ENCODE measurements at places on chromosomes 2 and 18.

DNA sequence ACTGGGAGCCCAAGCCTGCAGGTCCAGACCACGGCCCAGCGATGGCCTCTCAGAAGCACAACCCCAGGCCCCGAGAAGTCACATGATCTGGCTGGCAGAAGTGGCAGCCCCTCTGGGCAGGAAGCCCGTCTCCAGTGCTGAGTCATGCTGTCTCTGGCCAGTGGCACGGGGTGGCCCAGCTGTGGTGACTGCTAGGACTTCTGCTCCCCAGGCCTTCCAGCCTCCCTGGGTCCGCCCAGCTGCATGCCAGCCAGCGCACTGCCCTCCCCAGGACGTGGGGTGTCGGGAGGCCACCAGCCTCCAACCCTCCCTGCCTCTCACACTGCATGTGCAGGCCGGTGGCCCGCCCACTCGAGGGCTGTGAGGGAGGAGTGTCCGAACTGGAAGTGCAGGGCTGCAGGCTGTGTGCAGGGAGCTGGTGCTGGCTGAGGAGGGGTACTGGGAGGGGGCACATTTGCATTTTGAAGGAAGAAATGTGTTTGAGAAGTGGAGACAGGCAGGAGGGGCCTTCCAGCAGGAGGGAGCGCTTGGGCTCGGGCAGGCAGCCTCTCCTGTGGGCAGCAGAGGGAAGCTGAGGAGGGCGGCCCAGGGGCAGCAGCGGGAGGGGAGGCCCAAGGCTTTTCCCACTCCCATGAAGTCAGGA, 17.0 kb upstream of the HPCAL1 start:
- peak; percentile 65 for DNase-seq

- no peak for DNase-seq
Measured at GRCh38 chr18:13284330-13285027, 65.9 kb downstream of the LDLRAD4 start.

GRCh38 chr2:213261715-213262114, 22.5 kb upstream of the SPAG16 start:
- DNase-seq: no peak

DNA sequence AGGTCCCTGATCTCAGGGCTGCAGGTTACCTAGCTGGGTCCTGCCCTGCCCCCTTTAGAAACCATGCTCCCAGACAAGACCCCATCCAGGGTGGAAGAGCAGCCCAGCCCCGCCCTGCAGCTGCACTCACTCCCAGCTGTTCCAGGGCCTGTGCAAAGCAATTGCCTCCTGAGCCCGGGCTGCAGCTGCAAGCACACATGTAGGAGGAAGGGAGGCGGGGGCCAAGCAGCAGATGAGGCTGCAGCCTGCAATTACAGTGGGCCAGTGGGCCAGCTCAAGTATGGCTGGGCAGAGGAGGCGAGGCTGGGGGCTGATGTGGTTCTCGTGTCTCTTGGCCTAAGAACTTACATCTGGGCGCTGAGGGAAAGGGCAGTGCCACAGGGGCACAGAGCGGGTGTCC, 65.4 kb upstream of the TUBA3E start:
- DNase-seq: no peak

- DNase-seq: no peak
Measured at GRCh38 chr2:240638512-240639160, 13.4 kb downstream of the GPR35 start.

DNA sequence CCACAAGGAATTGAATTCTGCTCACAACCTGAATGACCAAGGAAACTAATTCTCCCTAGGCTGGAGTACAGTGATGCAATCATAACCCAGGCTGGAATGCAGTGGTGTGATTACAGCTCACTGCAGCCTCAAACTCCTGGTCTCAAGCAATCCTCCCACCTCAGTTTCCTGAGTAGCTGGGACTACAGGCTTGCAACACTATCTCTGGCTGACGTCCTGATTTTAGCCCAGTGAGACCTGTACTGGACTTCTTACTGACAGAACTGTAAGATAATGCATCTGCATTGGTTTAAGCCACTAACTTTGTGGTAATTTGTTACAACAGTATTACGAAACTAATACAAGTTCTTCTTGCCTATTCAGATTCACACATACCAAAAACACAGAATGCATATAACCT, 9.5 kb upstream of the KDSR start:
- no peak for DNase-seq

DNA sequence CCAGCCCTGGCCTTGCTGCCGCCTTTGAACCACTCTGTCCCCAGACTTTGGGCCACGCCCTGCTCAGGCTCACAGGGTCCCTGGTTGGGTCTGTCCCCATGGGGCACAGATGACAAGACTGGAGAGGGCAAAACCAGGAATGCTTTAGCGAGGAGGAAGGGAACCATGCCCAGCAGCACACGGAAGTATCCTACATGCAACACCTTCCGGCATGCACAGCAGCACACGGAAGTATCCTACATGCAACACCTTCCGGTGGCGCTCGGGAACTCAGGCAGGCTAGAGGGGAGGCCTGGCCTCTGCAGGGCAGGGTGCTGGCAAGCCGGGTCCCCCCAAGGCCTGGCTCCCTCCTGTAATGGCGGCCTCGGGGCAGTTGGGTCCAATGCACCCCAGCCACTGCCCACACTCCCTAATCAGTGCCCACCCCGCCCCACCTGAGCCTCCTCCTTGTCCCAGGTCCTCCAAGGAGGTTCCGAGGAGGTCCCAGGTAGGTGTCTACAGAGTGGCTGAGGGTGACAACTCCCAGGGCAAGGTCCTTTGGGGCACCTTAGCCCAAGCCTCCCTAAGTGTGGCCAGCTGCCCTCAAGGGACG, 33.6 kb upstream of the SNED1 start:
- no peak for DNase-seq

- DNase-seq: no peak
Measured at GRCh38 chr2:161384864-161385263, 31.2 kb upstream of the TBR1 start.

- DNase-seq: no peak
Measured at GRCh38 chr2:144583741-144584453, 64.0 kb upstream of the ZEB2 start.

DNA sequence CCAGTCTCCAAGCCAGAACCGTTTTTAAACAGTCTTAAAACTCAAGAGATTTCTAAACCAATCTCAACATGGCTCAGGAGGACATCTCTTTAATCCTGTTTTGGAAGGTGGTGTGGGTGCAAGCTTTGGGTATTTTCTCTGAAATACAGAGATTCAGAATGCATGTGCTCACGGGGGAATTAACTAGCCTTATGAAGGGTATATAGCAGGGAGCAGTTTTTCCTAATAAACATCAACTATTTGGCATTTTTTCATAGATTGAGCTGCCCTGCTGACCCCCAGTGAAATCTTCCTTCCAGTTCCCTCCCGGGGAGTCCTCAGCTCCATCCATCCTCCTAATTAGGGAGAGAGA, 122.6 kb downstream of the SMAD7 start:
- DNase-seq: no peak

DNA sequence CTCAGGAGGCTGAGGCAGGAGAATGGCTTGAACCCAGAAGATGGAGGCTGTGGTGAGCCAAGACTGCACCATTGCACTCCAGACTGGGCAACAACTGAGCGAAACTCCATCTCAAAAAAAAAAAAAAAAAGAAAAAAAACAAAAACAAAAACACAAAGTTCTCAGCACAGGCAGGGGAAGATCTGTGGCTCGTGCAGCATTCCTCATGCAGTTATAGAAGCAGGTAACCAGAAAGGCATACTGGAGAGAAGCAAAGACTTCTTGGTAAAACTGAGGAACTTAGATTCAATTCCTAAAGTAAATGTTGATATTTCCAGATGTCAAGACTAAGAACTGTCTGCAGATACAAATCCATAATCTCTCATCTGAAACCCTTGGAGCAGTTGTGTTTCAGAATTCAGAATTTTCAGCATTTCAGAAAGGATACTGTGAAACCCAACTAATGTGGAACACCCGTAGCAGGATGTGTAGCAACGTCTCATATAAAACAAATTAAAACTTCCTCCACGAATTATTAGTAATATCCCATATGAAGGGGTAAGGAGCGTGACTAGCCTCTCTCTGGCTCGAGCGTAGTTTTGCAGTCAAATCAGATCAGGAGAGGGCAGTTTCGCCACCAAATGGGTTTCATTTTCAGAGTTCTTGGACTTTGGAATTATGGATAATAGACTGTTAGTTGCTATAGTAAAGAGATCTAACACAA, 13.2 kb upstream of the SLC25A52 start:
- no peak for DNase-seq

DNA sequence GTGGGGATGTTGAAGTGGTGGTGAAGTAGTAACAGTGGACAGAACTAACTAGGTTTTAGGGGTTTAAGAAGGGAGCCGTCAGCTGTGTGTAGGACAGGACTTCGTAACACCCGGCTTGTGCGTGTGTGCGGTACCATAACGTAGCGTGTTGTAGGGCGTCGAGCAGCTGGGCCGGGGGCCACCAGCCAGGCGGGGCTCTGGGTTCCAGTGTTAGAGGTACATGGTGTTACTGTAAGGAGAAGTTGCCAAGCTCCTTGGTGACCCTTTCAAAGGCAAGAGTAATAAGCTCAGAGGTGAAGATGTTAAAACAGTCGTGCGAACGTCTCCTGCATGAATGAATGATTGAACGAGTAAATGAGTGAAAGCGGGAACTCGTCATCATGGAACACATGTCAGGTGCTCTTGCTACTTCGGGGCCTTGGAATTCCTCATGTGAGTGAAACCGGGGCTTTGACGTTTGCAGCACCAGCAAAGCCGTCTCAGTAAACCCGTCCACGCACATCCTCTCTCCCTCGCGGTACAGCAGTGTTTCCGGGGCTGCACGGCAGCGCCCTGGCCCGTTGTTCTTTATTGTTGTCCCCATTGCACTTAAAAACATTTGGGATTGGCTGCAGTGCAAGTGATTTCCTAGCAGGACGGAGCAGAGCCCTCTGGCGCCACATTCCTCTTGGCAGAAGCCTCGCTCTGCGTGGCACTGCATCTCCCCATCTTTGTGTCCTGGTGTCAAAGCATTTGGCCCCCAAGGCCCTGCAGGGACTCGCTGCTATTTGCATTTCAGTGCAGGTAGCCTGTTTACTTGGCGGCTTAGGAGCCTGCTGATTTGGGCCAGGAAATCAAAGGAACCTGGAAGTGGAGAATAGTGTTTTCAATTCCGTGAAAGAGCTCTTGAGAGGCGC, 115.0 kb downstream of the GBX2 start:
- no peak for DNase-seq

GRCh38 chr2:54952425-54952824, 97.8 kb downstream of the RTN4 start:
- no peak for DNase-seq

- no peak for DNase-seq
Measured at GRCh38 chr18:60664736-60665135, 292.2 kb upstream of the MC4R start.

GRCh38 chr2:96464651-96465050, 40.5 kb downstream of the NEURL3 start:
- DNase-seq: no peak

DNA sequence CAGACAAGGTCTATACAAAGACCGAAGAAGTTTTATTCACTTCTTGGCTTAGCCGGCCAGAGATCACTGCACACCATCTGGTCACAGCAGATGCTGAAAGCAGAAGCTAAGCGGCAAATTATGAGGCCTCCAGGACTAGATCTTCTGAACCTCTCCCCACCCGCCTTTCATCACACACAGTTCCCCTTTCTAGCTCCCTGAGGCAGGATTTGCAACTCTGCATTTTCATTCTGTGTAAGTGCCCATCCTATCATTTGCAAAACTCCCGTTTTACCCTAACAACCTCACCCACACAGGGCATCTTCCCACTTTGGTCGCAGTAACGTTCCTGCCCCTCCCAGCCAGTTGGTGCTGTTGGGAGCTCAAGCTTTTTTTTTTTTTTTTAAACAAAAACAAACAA, 3.1 kb upstream of the MOB1A start:
- peak; percentile 77 for DNase-seq

GRCh38 chr2:96174251-96175144, 29.3 kb upstream of the DUSP2 start:
- peak; percentile 86 for DNase-seq

- DNase-seq: no peak
Measured at GRCh38 chr2:108911807-108912628, 77.0 kb downstream of the EDAR start.

GRCh38 chr2:25410370-25410769, 68.6 kb upstream of the DNMT3A start:
- no peak for DNase-seq

DNA sequence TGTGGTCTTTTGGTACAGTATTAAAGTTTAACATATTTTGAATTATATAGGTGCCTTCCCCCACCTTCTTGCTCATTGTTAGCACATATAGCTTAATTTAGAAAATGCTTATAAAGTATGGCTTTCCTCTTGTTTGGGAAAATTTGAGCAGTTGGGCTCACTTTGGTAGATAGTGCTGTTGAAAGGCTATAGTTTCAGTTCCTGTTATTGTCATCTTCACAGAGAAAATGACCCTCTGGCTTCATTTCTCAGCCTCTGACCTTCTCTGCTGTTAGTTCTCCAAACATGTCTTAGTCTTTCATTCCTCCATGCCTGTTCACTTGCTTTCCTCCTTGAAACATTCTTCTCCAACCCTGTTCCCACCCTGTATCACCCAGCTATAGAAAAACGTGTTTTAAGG, 200.6 kb downstream of the WDR7 start:
- no peak for DNase-seq
